ENCODE measurements at places on chromosomes 7 and 10.

DNA sequence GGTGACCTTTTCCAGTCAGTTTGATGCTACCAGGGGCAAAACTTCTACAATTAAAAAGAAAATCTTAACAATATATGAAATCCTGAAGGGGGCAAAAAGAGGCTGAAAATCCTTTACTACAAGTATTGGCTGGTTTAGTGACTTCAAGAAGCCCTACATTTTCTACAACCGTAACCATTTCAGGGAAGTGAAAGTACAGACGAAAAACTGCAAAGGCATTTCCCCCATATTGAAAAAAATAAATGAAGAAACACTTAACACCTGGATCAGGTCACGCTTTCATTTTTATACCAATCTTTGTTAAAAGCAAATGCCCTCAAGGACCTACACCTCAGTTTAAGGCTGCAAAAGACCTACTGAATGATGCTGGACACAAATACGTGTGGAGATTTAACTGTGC, 38.6 kb downstream of the IL6 start:
- DNase-seq = no peak

GRCh38 chr10:62038609-62039190, 137.2 kb downstream of the ARID5B start:
- DNase-seq = peak; percentile 66

DNA sequence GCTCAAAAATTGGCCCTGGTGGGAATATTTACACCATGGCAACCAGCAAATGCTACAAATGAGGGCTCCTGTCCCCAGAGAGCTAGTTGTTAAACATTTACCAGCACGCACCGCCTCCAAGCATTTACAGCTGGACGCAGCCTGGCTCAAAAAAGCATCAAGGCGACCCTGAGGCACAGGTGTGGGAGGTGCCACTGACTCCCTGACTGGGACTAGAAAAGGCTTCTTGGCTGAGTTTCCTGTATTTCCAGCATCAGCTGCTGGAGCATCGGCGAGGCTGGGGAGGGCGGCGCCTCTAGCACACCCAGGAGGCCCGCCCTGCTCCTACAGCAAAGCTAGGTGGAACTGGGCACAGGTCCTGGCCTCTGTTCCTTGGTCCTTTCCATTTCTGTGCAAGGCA, 43.5 kb upstream of the ZRANB1 start:
- DNase-seq = no peak

DNA sequence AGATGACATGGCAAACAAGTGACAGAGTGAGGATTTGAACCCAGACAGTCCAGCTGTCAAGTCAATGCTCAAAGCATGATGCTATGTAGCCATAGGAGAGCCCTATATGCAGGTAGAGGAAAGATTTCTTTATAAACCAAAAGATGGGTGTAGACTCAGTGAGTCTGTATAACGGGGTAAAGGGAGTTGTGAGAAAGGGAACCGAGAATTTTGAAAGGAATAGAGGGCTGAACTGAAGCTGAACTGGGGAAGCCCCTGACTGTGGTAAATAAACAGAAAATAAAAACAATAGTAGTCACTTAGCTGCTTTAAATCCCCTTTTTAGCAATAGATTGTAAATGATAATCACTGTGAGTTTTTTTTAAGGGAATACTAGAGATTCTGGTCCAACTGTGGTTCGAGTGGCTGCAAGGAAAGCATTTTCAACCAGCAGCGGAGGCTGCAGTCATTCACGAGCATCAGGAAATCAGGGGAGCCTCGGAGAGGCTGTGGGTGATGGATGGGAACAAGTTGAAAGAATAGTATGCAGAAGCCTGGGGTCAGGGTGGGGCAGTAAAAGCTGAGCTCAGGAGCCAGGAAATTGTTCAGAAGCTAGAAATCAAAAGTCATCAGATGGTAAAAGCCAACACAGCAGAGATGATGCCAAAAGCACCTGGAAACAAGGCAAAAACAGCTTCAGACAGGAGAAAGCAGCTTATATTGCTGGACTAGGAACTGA, 393.5 kb downstream of the GFRA1 start:
- no peak for DNase-seq

DNA sequence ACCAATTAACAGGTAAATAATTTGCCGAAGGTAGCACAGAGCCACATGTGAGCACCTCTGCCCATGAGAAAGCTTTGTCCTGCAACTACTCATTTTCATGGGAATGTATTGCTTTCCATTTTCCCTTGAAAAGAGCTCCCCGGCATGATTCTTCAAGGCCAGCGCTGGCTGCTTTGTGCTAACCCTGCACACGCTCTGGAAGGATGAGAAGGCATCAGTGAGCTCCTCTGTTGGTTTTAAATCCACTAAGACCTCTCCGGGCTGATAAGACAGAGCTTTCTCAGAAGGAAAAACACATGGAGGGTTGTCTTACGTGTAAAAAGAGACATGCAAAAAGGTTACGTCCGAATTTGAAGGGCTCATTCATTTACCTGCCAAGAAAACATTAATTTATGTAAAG, 553.9 kb upstream of the MKI67 start:
- DNase-seq = no peak

GRCh38 chr10:86666538-86666937, 1.8 kb upstream of the LDB3 start:
- no peak for DNase-seq

DNA sequence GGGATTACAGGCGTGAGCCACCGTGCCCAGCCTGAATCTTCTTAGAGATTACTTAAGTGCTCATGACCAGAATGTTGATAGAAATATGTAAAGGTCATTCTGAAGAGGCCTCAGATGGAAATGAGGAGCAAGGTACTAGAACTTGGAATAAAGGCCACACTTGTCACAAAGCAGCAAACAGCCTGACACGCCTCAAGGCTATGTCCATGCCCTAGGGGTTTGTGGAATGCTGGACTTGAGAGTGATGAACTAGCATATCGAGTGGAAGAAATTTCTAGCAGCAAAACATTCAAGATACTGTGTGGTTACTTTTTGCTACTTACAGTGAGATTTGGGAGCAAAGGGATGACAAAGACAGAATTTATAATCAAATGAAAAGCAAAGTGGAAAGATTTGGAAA, 39.0 kb downstream of the ZNF438 start:
- DNase-seq = no peak

DNA sequence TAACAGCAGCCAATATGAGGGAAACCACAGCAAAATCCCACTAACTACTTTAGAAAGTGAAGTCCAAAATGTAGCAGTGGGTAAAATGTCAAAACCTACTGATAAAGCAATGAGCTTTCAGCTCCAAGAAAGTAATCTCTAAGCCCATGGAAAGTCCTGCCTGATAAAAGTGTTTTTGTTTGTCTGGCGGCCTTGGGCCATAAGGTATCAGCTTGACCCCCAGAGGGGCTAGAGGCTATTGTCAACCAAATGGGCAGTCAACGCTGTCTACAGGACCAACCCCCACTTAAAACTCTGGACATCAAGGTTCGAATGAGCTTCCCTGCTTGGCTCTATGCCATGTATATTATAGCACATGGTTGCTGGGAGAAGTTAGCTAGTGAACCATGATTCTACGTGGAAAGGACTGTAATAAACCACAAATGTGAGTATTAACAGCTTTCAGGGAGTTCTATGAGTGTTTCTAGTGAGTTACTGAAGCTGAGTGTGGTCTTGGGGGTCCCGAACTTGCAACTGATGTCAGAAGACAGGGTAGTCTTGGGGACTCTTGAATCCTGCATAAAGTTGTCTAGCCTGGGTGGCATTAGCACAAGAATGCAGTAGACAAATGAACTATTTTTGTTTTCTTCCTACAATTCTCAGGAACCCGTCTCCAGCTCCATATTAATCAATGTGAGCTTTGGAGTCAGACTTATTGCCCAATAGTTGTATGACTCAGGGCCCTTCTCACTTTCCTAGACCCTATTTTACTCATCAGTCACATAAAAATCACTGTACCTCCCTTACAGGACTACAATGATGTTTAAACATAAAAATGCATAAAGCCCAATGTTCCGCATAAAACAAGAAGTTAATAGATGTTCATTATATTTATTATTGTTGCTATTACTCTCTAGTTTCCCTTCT, 164.9 kb downstream of the DGKI start:
- DNase-seq = no peak

Data from activated CD4-positive, alpha-beta T cell treated with anti-CD3 and anti-CD28 coated beads for 1 hour (primary cell).